ENCODE measurements at places on chromosomes 1 and 21. TPM values are rescaled to one million over a fixed set of nuclear protein-coding genes. Genes with fewer than 3 reads are reported as not detected.
A peak's percentile ranks its signal among the peaks of the same experiment; 100 is the strongest.

DNA sequence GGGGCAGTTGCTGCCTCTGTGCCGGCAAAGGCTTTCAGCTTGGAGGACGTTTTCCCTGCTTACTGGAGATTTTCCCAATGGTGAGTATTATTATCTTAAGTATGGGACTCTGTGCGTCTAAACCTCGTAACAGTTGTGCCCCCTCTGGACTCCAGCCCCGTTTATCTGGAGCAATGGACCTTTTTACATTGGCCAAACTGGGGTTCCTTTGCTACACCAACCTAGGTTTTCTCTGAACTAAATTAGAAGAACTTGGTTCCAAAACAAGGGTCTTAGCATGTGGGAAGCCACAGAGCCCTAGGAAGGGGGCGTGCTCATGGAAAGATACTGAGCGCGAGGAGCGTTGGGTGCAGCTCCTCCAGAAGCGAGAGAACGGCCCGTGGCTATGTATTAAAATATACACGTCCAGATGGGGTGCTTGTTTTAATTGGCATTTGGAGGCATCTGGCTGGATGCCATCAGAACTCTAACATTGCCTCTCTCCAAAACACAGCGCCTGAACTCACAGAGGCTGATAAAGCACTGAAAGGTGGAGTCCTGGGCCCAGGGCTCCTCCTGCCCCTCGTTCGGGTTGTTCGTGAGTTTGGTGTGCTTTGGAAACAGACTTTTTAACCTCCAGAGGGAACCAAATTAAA lies 28.4 kb downstream of the POFUT2 start:
- DNase-seq, result no peak

IL20 gene
- not detected for total RNA-seq

LMOD1 gene
- total RNA-seq, result 10.8 TPM

KCNC4 gene
- total RNA-seq, result 5.1 TPM

GRCh38 chr1:218341325-218341724 lies 3.8 kb upstream of the TGFB2 start:
- no peak for DNase-seq

DNA sequence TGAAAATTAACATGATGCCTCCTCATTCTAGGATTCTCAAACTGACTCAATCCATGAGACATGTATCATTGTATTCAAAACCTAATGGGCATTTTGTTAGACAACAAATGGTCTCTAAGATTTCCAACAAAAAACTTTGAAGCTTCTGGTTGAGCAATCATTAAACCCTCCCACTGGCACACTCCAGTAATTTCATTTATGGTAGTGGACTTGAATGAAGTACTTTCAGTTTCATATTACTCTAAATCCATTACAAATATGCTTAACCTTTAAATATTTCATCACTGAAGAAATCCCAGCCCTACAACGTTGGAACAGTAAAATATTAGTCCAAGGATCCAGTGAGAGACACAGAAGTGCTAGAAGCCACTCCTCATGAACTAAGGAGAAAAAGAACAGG lies 43.5 kb downstream of the GBP6 start:
- DNase-seq, result no peak

GRCh38 chr1:34153246-34153645 lies 11.8 kb downstream of the CSMD2 start:
- DNase-seq, result no peak

FMN2 gene
- not detected for total RNA-seq

- DNase-seq, result no peak
These were observed 218.1 kb downstream of the FMN2 start for GRCh38 chr1:240309769-240310168.

DNA sequence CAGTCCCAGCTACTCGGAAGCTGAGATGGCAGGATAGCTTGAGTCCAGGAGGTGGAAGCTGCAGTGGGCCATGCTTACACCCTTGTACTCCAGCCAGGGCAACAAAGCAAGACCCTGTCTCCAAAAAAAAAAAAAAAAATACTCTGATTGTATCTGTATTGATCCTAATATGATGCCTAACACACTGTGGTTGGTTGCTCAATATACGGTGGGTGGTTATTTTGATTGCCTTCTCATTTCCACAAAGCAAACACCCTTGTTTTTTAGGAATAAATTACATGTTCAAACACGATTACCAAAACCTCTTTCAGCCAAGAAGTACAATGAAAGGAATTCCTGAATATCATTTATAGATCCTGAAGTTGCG lies 3.4 kb downstream of the EGLN1 start:
- no peak for DNase-seq

GCSAML gene
- 0.05 TPM for total RNA-seq

DNA sequence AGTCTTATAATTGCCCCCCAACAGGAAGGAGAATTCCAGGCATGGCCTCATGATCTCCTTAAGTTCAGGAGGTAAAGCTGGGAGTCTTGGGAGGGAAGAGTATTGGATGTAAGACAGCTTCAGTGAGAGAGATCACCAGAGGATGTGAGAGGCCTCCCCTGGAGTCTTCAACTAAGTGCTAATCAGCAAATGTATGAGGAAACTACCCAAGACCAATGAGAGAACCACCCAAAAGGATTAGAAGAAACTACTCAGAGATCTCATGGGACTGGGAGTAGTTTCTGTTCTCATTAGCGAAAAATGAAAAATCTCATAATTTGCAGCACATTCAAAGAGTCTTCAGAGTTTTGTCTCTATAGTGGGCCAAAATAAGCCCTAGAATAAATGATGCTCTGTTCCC lies 36.6 kb upstream of the WNT2B start:
- no peak for DNase-seq

GRCh38 chr21:31974454-31974985 lies 101.7 kb downstream of the HUNK start:
- DNase-seq, result no peak

DNA sequence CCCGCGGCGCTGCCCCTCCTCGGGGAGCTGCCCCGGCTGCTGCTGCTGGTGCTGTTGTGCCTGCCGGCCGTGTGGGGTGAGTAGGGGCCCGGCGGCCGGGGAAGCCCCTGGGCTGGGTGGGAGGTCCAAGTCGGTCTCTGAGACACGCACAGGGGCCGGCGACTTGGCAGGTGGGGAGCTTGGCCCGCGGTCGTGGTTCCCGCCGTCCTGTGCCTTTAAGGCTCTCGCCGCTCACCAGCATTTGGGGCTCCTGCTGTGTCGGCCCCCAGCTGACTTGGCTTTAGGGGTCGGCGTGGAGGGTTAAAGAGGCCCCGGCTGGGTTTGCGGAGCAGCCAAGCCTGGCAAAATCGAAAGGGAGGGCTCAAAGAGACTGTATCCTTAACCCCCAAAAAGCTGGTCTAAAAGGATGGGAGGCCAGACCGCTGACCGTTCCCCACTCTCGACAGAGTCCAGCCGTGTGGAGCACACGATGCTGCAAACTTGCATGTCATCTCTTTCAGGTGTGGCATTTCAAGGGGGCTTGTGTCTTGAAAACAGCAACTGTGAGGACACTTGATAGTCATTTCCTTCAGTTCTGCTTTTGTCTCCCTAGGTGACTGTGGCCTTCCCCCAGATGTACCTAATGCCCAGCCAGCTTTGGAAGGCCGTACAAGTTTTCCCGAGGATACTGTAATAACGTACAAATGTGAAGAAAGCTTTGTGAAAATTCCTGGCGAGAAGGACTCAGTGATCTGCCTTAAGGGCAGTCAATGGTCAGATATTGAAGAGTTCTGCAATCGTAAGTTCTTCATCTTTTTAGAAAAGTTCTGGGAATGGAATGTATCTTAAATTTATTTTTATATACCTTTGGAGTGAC lies 540 bp downstream of the CD55 start:
- DNase-seq, result no peak

DNA sequence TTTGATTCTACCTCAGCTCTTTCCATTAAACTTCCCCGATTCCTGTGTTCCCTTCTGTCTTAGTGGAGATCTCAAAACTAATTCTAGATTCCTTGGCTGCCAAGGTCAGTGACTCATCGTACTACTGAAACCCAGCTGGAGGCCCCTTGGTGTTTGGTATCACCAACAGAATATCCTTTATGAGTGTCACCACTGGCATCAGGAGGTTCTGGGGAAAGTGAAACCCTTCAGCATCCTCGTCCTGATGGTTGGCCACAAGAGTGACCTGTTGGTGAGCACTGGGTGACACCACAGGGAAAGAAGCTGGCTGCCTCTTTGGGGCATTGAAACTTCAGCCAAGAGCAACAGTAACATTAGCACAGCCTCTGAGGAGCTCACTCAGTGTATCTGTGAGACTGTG lies 9.6 kb downstream of the RAB42 start:
- no peak for DNase-seq

- DNase-seq, result no peak
These were observed 3.9 kb downstream of the SH2D5 start for GRCh38 chr1:20728371-20729154.

- DNase-seq, result no peak
These were observed 21.9 kb downstream of the MT1HL1 start for GRCh38 chr1:236982380-236982779.

GRCh38 chr1:28534671-28535070 lies 18.2 kb upstream of the TRNAU1AP start:
- no peak for DNase-seq

GRCh38 chr1:31135973-31136600 lies 70.6 kb upstream of the PUM1 start:
- DNase-seq, result no peak

SH2D1B gene
- total RNA-seq, result 0.24 TPM

EXTL1 gene
- 11.2 TPM for total RNA-seq

- no peak for DNase-seq
These were observed 6.0 kb downstream of the DYNLT5 start for GRCh38 chr1:66758241-66758755.

HSD3B1 gene
- total RNA-seq, result not detected

ETV3L gene
- not detected for total RNA-seq

DNA sequence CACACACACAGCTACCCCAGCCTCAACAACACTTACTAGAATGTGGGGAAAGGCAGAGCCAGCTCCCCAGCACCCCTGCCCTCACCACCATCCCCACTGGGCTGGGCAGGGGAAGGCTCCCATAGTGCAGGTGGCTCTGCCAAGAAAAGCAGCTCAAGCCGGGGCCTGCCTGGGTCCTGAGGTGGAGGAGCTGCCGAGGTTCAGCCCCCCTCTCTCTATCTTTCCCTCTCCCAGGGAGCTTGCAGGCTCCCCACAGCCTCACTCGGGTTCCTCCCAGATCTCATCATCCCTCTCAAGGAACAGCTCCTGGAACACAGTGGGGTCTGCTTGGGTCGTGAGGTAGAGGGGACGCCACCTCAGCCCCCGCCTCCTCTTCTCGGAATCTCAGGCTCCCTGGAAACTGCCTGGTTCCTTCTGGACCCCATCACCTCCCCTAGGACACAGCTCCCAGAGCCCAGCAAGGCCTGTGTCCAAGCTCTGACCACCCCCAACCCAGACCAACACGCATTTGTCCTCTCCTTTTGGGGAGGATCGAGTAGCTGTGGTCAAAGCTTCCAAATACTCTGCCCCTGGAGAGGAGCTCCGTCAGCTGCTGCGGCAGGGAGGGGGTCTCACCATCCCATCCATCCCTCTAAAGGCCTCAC lies 704 bp downstream of the S100A16 start:
- peak; percentile 55 for DNase-seq

DNA sequence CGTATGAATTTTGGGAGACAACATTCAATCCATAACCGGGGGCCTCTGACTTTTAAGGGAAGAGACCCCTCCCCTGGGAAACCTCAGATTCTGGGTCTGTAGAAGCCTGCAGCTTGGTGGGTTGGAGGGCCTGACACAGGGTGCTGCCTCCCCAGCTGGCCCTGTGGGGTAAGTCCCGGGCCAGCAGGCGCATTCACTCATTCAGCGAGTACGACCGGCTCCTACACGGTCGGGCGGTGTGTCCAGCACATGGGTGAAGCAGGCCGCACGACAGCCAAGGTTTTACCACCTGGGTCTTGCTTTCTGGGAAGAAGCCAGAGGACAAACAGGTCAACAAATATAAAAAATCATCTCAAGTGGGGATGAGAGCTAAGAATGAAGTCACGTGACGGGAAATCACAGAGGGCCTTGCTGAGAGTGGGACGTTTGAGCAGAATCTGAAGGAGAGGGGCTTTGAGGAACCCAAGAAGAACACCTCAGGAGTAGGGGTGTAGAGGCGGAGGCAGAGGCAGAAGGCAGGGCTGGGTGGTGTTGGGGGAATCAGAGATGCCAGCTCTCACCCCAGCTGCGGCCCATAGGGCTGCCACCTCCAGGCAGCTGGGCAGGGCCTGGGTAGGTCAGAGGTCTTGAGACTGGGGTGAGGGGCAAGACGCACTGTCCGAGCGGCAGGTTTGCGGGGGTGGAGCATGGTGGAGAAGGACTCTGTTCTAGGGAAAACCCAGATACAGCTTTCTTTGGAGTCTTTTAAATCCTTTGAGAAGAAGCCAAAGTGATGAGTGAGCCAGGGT lies 333.3 kb upstream of the VAMP3 start:
- no peak for DNase-seq

DNA sequence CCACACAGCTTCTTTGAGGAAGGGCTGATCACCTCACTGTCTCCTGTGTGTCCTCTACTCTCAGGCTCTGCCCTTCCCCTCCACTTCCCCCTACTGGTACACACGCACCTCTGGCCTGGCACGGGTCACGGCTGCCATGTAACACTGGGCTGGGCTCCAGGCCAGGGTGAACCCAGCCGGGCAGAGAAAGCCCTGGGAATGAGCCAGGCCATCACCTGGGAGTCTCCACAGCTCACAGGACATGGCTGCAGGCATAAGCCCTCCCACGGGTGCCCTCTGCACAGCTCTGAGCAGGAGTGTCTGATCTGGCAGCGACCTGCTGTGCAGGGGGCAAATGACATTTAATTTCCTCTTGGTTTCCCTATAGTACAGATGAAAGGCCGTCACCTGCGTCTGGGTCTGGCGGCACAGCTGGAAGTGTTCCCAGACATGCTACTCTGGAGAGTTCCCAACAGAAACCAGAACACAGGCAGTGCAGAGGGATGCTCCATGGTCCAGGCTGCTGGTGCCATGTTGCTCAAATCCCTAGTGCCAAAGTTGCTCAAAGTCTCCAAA lies 61.2 kb downstream of the ERI3 start:
- DNase-seq, result peak; percentile 74

DNA sequence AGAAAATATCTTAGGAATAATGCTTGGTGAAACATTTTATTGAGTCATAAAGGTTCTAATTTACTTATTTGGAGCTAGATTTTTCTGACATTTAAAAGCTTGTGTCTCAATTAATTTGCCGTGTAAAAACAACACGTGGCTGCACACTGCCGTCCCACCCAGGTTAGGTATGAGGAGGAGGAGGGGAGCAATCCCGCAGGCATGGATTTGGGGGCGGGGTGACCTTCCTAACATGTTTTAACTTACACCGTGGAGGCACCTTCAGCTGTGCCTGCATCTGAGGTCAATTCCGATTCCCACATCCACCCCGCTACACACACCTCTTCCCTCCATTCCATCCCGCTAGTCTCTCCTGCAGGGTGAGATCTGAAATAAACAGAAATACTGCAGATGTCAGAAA lies 28.5 kb upstream of the UMODL1 start:
- no peak for DNase-seq

- DNase-seq, result no peak
These were observed 67.8 kb downstream of the SLC35A3 start for GRCh38 chr1:100037656-100037926.

AXDND1 gene
- not detected for total RNA-seq

- no peak for DNase-seq
These were observed 28.1 kb downstream of the ADARB1 start for GRCh38 chr21:45102391-45102932.

- DNase-seq, result no peak
These were observed 33.8 kb downstream of the SIM2 start for GRCh38 chr21:36732761-36733160.

- DNase-seq, result no peak
These were observed 17.2 kb downstream of the VCAM1 start for GRCh38 chr1:100736746-100737145.

- DNase-seq, result no peak
These were observed 72.1 kb downstream of the LMO4 start for GRCh38 chr1:87400813-87401212.

- peak; percentile 95 for DNase-seq
These were observed at the start of gene PDXK for GRCh38 chr21:43718872-43719747. Gene PDXK, plus strand, starts transcription at chr21:43719129. Its CDS starts 166 bp downstream, at chr21:43719295.

SIM2 gene
- not detected for total RNA-seq

Data from Right ventricle myocardium inferior (tissue), 1 donor.